LHCN-M2 (cell line): ENCODE measurements at places on chromosomes 2 and 18. TPM values are rescaled to one million over a fixed set of nuclear protein-coding genes. Genes with fewer than 3 reads are reported as not detected.

The GAL3ST2 gene
- not detected in 2 replicates for total RNA-seq

The WIPF1 gene
- 11.9 and 19.4 TPM in 2 replicates for total RNA-seq

The CCL20 gene
- total RNA-seq = 1.3 and 2.3 TPM in 2 replicates

The CFAP65 gene
- total RNA-seq = under 0.01 TPM in 1 of 2 replicates, not detected in the other
